Amniotic stem cell (primary cell): ENCODE measurements at places on chromosomes 16 and 17.

DNA sequence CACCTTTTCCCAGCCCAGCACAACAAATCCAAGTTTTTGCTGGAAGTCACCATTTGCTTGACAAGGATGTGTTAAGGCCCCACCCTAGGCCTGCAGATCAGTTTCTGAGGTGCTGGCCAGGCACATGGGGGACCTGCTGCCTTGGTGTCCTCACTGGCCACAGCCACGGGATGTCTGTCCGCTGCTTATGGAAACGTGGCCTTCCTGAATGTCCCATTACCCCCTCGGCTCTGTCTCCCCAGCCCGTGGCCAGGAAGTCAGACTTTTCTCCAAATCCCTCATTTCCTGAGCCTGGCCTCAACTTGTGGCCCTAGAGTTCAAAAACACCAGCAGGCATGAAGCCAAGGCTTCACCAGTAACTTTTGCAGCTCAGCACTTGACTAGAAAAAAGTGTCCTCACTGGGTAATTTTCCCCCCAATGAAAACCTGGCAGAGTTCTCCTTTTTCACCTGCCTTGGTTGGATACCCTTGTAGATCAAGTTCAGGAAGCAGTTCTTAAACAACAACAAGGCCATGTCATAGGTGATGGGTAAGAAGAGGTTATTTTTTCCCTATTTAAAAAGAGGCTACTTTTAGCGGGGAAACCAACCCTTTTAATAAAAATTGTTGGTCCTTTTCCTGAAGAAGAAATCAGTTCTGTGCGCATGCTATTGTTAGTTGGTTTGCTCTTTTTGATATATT lies 80.8 kb downstream of the SOCS1 start:
- DNase-seq = no peak

GRCh38 chr17:63698381-63698885 lies 1.5 kb downstream of the LIMD2 start:
- no peak for DNase-seq

GRCh38 chr17:76119409-76120371 lies 16.1 kb upstream of the EXOC7 start:
- DNase-seq = no peak

- DNase-seq = peak; percentile 56
These were observed 53.2 kb downstream of the NDEL1 start for GRCh38 chr17:8488901-8489300.

DNA sequence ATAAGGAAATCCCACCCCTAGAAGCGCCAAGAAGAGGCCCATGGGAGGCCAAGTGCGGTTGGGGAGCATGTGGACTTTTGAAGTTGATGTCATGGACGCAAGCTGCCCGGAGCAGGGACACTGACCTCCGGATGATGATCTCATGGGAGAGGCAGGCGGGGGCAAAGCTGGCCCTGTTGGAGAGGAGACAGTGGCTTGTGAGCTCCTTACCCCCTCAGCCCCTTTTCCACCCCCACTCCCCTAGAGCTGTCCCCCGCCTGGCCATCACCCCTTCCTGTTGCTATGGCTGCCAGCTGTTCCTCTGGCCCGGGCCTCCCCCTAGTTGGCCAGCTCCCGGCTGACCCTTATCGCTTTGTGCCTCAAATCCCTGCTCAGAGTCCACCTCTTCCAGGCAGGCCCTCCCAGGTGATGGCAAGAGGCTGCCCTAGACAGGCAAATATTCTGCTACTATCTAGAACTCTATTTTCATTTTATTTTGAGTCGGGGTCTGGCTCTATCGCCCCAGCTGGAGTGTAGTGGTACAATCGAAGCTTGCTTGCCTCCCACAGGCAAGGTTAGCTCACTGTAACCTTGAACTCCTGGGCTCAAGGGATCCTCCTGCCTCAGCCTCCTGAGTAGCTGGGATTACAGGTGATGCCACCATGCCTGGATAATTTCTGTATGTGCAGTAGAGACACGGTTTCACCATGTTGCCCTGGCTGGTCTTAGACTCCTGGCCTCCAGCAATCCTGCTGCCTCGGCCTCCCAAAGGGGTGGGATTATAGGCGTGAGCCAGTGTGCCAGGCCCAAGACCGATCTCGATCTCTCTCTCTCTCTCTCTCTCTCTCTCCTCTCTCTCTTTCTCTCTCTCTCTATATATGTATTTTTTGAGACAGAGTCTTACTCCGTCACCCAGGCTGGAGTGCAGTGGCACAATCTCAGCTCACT lies 6.6 kb downstream of the NOTUM start:
- DNase-seq = no peak

- no peak for DNase-seq
These were observed 18.6 kb downstream of the C1QTNF1 start for GRCh38 chr17:79042421-79043190.

GRCh38 chr16:86366481-86366880 lies 143.8 kb upstream of the FOXF1 start:
- no peak for DNase-seq

- no peak for DNase-seq
These were observed 46.4 kb upstream of the CDH13 start for GRCh38 chr16:82580298-82580890.

DNA sequence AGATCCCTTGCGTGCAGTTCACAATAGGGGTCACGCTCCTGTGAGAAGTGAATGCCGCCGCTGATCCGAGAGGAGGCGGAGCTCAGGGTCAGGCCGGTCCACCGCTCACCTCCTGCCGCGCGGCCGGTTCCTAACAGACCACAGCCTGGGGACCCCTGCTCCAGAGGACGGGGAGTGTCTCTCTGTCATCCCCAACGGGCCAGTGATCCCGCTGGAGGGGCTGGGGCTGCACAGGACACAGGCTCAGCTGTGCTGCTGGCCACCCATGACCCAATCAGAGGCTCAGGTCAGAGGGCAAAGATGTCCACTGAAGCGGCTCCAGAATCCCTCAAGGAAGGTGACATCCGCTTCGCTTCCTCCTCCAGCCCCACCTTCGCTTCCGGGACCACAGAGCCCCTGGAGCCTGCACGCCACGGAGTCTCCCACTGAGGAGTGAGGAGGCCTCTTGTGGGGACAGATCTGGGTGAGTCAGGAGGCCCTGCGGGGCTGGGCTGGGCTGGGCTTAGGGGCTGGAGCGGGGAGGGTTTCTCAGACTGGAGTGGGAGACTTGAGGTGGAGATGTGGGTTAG lies 115.4 kb downstream of the METRNL start:
- DNase-seq = no peak

DNA sequence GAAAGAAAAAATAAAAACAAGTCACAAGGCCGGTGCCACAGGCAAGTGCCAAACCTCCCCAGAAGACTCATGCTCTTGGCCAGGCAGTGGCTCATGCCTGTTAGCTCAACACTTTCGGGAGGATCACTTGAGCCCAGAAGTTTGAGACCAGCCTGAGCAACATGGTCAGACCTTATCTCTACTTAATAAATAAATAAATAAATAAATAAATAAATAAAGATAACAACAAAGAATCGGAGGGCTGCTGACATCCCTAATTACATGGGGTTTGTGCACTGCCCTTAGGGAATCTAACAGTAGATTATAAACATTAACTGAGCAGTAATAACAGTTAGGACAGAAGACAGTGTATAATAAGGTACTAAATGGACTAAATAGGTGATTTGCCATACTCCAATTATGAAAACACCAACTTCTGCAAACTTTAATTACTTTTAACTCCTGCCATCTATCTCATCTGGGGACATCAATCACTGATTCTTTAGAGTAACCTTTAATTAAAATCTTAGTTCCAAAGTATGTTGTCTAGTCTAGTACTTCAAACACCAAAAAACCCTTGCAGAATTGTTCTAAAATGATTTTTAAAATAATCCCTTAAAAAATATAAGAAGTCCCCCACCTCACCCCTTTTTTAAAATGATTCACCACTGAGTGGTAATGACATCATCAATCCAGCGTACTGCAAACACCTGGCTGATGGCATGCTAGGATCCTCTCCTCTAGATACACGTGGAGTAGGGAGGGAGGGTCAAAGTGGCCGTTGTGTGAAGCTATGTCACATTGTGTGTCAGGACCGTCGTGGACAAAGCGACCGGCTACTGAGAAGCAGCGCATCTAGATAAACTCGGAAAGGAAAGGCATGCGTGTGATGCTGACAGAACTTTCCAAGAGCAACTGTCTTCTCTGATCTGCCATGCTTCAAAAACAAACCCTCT lies 28.5 kb downstream of the CYTH1 start:
- DNase-seq = no peak

DNA sequence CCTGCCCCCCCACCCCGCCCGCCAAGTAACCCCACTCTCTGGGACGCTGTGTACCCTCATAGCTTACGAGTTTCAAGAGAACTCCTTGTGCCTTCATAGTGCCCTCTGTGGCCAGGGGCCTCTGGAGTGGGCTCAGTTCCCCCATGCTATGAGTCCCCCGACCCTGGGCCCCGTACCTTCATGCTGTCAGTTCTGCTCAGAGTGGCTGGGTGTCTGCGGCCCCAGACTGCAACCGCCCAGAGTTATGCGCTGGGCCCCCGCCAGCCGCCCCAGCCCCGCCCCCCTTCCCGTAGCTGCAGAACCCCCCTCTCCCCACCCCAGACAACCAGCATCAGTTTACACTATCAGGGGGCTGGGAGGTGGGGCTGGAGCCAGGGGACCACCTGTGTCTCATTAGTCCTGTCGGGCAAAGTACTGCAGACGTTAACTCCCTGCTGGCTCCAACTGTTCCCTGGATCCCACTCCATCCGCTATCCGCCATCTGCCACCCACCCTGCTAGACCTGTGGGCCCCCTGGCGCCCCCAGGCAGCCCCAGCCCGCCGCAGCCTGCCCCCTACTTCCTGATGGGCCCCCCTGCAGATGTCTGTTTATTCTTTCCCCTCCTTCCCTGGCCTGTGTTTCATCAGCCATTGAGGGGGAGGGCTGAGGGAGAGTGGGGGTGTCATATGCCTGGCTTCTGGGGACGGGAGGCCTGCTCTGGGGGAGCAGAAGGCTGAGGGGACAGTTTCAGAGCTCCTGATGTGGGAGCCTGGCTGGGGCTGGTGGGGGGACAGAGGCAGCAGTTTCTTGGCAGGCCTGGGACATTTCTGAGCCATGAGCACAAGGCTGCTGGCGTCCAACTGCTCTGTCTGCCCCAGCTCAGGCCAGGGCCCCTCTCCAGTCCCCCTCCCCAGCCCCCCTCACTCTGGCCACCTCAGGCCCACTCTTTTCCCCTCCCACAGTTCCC lies at the start of gene MFAP4:
TSS of gene MFAP4 (minus strand) at position 217 of the 947 bp plus-strand sequence. CDS start at position 182, 35 bp downstream.
- peak; percentile 24 for DNase-seq

DNA sequence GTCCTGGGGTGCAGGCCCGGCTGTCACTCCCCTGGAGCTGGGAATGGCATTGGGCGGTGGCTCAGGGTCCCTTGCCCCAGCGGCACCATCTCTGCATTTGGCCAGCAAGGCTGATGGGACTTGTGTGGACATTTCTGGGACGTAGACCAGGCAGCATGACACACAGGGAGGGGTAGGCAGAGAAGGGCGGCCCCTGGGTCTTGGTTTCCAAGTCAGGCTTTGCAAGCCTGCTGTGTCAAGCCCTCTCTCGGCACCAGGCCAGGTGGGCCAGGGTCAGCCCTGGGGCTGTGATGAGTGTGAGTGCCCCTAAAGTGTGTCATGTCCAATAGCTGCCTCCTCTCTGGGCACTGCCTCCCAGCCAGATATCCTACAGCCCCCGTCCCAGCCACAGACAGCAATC lies 335.2 kb downstream of the SEC14L1 start:
- DNase-seq = no peak

- no peak for DNase-seq
These were observed 46.2 kb downstream of the GNAO1 start for GRCh38 chr16:56237451-56237930.

- DNase-seq = no peak
These were observed 530 bp downstream of the PCGF2 start for GRCh38 chr17:38747463-38748148.

DNA sequence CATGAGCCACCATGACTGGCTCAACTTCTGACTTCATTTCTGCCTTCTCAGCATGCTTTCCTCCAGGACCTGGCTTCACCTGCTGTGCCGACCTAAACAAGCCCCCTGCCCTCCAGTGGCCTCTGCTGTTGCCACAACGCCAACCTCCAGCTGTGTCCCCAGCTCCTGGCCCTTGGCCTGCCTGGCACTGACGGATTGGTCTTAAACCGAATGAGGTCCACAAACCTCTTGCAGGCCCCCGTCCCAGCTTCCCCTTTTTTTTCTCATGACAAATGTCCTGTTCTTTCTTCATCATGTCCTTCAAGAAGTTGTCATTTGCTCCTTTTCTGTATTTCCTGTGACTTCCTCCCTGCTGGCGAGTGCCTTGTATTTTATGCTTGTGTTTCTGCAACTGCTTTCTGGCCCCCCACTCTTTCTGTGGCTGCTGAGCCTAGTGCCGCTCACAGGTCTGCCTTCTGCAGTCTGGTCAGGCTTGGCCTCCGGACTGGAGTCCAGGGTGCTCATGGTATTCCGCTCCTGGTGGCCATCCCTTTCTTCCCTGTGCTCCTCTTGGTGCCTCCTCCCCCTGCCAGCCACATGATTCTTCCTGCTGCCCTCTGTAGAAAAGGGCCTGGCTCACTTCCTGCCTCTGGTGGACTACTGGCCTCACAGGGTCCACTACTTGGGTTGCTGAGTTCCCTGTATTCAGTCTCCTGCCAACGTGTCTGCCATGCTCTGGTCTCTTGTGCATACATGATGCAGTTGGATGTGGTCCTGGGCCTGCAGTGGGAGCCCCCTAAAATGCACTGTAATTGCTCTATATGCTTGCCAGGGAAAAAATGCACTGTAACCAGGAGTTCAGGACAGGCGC lies 2.9 kb downstream of the ATP6V0C start:
- no peak for DNase-seq

- no peak for DNase-seq
These were observed 79.0 kb upstream of the NKD1 start for GRCh38 chr16:50469121-50469743.

GRCh38 chr16:84794626-84795025 lies 25.2 kb upstream of the CRISPLD2 start:
- DNase-seq = no peak

GRCh38 chr17:15918661-15919259 lies 26.2 kb upstream of the ADORA2B start:
- no peak for DNase-seq

GRCh38 chr16:14549789-14550153 lies 80.3 kb downstream of the PARN start:
- no peak for DNase-seq

- no peak for DNase-seq
These were observed 1.0 kb downstream of the MYO15B start for GRCh38 chr17:75588596-75589011.

DNA sequence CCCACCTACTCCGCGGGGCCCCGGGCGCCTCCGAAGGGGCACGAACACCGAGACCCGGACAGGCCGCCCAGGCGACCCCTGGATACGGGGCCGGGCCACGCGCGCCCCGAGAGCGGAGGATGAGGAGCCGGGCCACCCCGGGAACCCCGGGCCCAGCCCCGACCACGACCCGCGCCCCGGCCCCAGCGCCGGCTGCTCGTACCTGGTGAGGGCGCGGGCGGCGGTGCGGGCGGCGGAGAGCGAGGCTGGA lies 192 bp downstream of the FASN start:
- DNase-seq = no peak
